Activated T-helper 17 cell treated with anti-CD3 and anti-CD28 coated beads, Interleukin-2, amount 50 U/mL, for 72 hours (primary cell): ENCODE measurements at places on chromosomes 5 and 9.

- ATAC-seq = no peak
Observed at GRCh38 chr9:89395931-89396710, 77.8 kb downstream of the SECISBP2 start.

DNA sequence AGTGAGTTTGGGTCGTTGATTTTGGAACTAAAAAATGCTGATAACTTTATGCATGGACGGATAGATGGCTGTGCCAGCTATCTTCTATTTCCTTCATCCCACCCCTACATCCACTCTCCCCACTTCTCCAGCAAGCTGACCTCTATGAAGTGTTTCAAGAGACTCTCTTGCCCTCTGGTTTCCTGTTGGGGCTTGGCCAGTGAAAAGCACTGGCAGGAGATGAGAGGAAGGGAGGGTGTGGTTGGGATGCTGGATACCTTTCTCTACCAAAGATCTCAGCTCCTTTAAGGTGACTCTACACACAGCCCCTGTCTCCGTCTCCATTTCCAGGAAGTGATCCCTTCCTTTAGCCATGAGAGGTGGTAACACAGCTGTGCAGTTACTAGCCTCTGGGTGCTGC is 30.0 kb upstream of the JMY start:
- ATAC-seq = no peak

GRCh38 chr5:164422400-164422799 is 917.0 kb downstream of the MAT2B start:
- ATAC-seq = no peak

- ATAC-seq = no peak
Observed at GRCh38 chr5:135075621-135076020, 41.6 kb upstream of the PITX1 start.

GRCh38 chr5:83146441-83146840 is 69.1 kb downstream of the XRCC4 start:
- no peak for ATAC-seq

DNA sequence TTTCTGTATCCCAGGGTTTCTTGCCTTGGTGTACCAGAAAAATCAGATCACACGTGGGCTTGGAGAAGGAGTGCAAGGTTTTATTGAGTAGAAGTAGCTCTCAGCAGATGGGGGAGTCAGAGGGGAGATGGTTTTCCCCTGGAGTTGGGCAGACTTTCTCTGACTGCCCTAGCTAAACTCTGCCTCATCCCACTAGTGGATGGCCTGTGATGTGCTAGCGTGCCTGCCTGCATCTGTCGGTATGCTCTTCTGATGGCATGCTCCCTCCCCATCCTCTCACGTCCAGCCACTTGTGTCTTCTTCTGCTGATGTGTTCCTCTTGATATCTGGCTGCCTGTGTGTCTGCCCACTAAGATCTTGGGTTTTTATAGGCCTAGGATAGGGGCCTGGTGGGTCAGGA is 616.1 kb upstream of the RGMB start:
- no peak for ATAC-seq
